Activated T-cell treated with anti-CD3 and anti-CD28 coated beads for 24 hours (primary cell): ENCODE measurements at places on chromosomes 13 and 19.

DNA sequence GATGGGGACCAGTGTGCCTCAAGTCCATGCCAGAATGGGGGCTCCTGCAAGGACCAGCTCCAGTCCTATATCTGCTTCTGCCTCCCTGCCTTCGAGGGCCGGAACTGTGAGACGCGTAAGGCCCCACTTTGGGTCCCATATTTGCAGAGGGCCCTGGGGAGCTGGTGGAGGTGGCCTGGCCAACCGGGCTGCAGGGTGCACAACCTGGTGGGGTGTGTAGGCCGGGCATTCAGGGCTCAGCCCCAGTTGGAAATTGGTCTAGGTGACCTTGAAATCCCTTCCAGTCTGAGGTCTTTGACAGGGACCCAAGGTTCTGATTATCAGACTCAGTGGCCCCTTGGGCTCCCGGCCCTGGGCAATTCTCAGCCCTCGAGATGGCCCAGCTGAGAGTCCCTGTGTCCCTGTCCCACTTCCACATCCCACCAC lies 8.3 kb downstream of the F7 start:
- no peak for DNase-seq

- no peak for DNase-seq
Observed at GRCh38 chr19:13849991-13850909, 26.7 kb upstream of the NANOS3 start.

- no peak for DNase-seq
Observed at GRCh38 chr13:101917833-101918661, 465.6 kb downstream of the ITGBL1 start.

DNA sequence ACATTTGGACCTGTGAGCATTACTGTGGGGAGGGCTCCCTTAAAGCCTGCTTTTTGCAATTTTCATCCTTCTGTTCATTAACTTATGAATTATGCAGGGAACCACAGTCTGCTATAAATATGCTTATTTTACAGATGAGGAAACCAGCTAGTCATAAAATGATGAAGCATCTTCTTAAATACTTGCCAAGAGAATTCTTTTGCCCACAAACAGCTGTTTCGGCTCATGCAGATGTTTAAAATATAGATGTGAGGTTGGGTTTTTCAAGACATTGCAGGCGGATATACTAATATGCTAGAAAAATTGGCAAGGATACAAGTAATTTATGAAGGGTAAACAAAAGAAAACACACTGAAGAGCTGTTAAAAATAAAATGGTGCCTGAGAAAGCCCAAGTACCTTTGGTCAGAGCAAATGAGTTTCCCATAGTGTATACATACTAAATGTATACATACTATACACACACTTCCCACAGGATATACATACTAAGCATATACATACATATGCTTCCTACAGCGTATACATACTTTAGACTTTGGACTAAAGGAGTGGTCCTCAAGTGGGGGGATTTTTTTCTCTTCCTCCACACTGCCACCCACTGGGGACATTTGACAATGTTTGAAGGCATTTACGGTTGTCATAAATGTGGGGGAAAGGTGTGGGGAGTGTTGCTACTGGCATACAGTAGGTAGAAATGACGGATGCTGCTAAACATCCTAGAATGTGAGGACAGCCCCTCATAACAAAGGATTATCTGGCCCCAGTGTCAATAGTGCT lies 164.9 kb upstream of the CSNK1A1L start:
- no peak for DNase-seq

DNA sequence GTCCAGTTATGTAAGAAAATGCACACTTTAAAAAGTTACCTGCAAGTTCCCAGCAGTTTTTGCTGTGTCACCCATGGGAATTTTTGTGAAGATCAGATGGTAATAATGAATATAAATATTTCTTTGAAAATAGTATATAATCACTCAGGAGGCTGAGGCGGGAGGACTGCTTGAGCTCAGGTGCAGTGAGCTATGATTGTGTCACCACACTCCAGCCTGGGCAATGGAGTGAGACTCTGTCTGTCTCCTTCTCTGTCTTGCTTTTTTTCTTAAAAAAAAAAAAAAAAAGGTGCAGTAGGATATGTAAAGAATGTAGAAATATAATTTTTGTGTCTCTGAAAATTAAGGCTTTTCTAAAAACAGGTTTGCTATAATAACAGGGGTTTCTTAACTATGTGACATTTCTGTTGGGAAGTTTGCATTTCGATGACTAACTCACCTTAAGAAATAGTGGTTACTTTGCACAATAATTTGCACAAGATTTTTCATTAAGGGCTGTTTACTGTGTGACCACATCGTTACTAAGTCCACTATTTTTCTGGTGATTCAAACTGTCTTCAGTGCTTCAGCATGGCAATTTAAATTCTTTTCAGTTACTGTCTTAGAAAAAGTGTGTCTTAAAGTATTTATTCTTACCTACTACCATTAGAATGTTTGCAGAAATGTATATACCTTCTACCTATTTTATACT lies 37.3 kb downstream of the DNAJC3 start:
- DNase-seq = no peak
